ENCODE measurements at places on chromosomes 11 and 22.

- no peak for DNase-seq
Observed at GRCh38 chr11:13850231-13851005, 112.1 kb upstream of the SPON1 start.

DNA sequence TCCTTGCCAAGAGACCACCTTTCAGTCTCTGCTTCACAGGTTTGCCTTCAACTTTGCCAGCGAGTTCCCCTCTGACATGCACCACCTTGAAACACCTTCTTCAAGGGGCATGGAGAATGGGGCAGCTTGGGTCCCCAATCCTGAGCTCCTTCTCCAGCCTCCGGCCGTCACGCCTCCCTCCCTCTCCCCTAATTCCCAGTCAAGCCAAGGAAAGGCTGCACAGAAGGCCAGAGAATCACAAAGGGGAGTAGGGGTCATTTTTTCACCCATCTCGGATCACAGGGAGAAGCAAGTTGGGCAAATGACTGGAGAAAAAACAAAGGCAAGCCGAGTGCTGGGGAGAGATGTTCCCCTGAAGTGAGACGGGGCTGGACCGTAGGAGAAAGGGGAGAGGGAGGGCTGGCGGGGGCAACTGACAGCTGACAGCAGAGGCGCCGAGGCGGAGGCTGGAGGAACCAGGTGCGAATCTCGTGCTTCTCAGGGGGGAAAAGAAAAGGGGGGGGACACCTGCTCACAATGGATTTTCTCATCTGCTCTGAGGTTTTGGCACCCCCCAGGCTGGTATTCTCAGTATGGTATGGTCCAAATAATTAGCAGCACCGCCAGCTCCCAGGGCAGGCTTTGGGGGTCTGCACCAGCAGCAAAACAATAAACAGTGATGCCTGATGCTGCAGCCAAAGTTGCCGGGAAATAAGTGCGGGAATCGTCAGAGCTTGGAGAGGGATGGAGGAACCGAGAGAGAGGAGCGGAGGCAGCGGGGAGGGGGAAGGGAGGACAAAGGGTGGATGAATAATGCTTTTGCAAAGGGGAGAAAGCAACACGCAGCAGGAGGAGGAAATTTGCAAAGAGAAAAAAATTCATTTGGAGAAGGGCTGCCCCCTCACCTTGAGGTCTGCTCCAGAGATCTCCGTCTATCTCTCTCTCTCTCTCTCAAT lies 644 bp downstream of the YPEL4 start:
- no peak for DNase-seq

DNA sequence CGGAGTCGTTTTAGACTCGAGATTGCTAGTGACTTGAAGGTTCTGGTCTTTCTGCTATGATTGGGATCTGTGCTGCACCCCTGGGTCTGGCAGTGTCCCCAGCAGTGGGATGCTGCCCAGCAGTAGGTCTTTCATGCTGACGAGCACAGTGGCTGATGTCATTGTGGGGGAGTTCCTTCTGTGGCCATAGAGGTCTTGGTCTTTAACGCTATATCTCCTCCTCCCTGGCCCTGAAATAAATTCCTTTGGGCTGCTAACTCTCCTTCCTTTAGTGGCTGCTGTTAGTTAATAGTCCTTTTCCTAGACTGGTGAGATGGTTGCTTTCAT lies 136.3 kb downstream of the TEAD1 start:
- DNase-seq: no peak

- DNase-seq: no peak
Observed at GRCh38 chr11:135075740-135076139, 663.7 kb upstream of the B3GAT1 start.

GRCh38 chr11:72446929-72447769 lies 12.8 kb upstream of the CLPB start:
- peak; percentile 77 for DNase-seq
